ENCODE measurements at places on chromosomes 4 and X.

DNA sequence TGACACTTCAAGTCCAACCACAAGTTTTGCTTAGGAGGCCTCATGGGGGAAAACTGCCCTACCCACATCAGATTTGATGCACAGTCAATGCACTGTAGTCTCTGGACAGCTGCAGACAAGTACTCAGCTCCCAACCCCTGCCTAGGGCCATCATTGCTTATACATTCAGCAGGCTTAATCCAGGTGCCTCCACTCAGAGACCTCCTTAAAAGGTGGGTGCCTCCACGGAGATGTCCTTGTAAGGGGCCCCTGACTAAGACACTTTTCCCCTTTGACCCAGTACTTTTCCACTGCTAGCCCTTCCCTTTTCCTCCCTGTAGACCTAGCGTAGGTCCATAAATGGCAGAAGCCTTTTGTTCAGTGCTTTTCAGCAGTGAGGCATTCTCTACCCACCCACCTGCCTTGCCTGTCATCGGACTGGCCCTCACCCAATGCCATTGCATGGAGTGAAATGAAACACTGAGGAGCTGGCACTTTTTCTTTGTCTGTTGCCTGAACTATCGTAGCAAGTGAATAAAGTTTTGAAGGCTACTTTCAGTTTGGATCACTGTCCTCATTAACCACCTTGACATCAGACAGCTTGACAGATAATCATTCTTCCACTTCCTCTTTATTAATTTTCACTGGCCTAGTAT is 23.8 kb upstream of the PLK4 start:
- H3K27me3 ChIP-seq = no peaks in the 10 kb centered on the region
- no peak overlapping the region for H3K4me3 ChIP-seq
- no peak overlapping the region for H3K27ac ChIP-seq

- H3K36me3 ChIP-seq = peaks cover 4% of the 10 kb centered on the region
- DNase-seq = no peak
- no peaks in the 10 kb centered on the region for H3K27me3 ChIP-seq
- H3K4me1 ChIP-seq = no peaks in the 10 kb centered on the region
Observed at GRCh38 chrX:87941841-87942240, 424.2 kb downstream of the KLHL4 start.

DNA sequence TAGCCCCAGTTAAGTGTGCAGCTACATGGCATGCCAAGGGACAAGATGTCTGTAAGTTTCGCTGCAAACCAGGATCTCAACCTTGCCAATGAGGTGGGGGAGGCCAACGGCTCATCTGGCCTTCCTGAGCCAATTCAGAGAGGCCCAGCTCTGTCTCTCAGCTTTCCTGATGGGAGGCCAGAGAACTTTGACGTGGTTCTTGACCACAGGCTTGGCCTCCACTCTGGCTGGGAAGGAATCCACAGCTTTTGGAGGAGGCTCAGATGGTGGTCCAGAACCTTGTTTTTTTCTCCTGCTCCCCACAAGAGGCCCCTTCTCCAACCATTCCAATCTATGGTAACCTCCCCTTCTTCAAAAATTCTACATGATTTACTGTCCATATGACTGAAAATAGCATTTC is 9.8 kb downstream of the CAPN6 start:
- no peak for DNase-seq
- H3K36me3 ChIP-seq = no peaks in the 10 kb centered on the region
- H3K4me3 ChIP-seq = no peak overlapping the region
- peaks cover 2% of the 10 kb centered on the region for H3K4me1 ChIP-seq
- no peak overlapping the region for H3K27ac ChIP-seq

- peaks cover 2% of the 10 kb centered on the region for H3K4me1 ChIP-seq
- H3K27me3 ChIP-seq = no peaks in the 10 kb centered on the region
- no peak for DNase-seq
- peaks cover 2% of the 10 kb centered on the region for H3K36me3 ChIP-seq
- H3K27ac ChIP-seq = no peak overlapping the region
- 0 out of 3 replicates have a peak overlapping the region, but pooled peaks have one; percentile 1 for H3K4me3 ChIP-seq
Observed at GRCh38 chr4:88758264-88758663, 60.6 kb upstream of the NAP1L5 start.

- peaks cover 6% of the 10 kb centered on the region for H3K36me3 ChIP-seq
- DNase-seq = no peak
- no peaks in the 10 kb centered on the region for H3K27me3 ChIP-seq
- H3K27ac ChIP-seq = no peak overlapping the region
- no peak overlapping the region for H3K4me3 ChIP-seq
Observed at GRCh38 chr4:145452447-145453162, 29.0 kb upstream of the SMAD1 start.

Measured in H9 (cell line).